Progenitor cell of endocrine pancreas (in vitro differentiated cells): ENCODE measurements at places on chromosomes 16 and 17. TPM values are rescaled to one million over a fixed set of nuclear protein-coding genes. Genes with fewer than 3 reads are reported as not detected.
A peak's percentile ranks its signal among the peaks of the same experiment; 100 is the strongest.

- no peak overlapping the region for H3K27ac ChIP-seq
- H3K27me3 ChIP-seq: peaks cover 7% of the 10 kb centered on the region
- no peaks in the 10 kb centered on the region for H3K36me3 ChIP-seq
- peaks cover 3% of the 10 kb centered on the region for H3K4me1 ChIP-seq
- no peak for DNase-seq
These were observed 116.4 kb downstream of the UTP18 start for GRCh38 chr17:51376739-51377138.

The HOXB9 gene
- total RNA-seq: 0.18 TPM in 1 of 2 replicates, not detected in the other

GRCh38 chr16:81652798-81653505 lies 126.1 kb upstream of the PLCG2 start:
- no peak overlapping the region for H3K4me3 ChIP-seq
- H3K27ac ChIP-seq: peak overlapping the region; percentile 56
- H3K27me3 ChIP-seq: no peaks in the 10 kb centered on the region
- no peak for DNase-seq

The CD300LB gene
- not detected in 2 replicates for total RNA-seq

The NCOR1 gene
- total RNA-seq: 154 and 165 TPM in 2 replicates

The KCNJ16 gene
- 16.6 and 17.9 TPM in 2 replicates for total RNA-seq

The AATK gene
- total RNA-seq: 12.2 and 12.9 TPM in 2 replicates

DNA sequence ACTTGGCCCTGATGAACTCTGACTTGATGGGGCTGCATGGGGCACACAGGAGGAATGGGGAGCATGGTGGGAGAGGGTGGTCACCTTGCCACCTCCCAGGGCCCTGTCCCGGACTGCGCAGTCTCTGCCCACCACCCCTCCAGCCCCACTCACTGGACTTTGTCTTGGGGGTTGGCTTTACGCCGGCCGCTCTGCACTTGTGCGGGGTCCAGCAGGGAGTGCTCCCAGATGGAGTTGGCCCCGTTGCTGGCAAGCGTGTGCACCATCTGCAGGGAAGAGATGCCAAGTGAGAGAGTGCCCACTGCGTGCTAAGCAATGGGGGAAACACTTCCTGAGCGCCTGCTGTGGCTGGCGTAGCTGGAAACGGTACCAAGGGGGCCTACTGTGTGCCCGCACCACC lies 6.7 kb downstream of the GIT1 start:
- H3K36me3 ChIP-seq: peaks cover 13% of the 10 kb centered on the region
- no peak for DNase-seq
- no peaks in the 10 kb centered on the region for H3K27me3 ChIP-seq
- no peak overlapping the region for H3K4me3 ChIP-seq

- no peak overlapping the region for H3K27ac ChIP-seq
- H3K4me1 ChIP-seq: no peaks in the 10 kb centered on the region
- peaks cover 21% of the 10 kb centered on the region for H3K36me3 ChIP-seq
- DNase-seq: no peak
These were observed 14.6 kb downstream of the CCDC57 start for GRCh38 chr17:82198092-82198491.

DNA sequence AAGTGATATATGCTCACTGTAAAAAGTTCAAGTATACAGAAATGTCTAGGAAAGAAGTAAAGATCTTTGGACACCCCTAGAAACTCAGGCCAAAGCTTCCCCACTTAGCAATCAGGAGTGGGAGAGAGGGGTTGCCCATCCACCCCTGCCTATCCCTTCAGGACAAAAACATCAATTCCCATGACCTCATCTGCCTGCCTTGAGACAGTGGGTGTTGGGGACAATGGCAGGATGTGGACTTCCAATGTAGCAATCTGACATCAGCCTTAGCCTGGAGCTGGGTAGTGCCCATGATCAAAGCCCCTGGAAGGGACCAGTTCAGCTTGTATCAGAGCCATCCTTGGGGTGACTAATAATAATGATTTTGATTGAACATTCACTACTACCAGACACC lies 18.1 kb downstream of the ITPRIPL2 start:
- H3K27ac ChIP-seq: no peak overlapping the region
- no peak for DNase-seq
- no peak overlapping the region for H3K4me3 ChIP-seq
- peaks cover 24% of the 10 kb centered on the region for H3K27me3 ChIP-seq
- H3K4me1 ChIP-seq: peaks cover 1% of the 10 kb centered on the region
